Amniotic stem cell (primary cell): ENCODE measurements at places on chromosomes 6 and 20.

- DNase-seq, result no peak
Observed at GRCh38 chr6:47009583-47009982, 32.5 kb downstream of the ADGRF1 start.

GRCh38 chr6:33208091-33208967, at the start of gene RING1:
TSS of gene RING1 (plus strand) at chr6:33208500. CDS start at chr6:33208823, 323 bp downstream.
- peak; percentile 46 for DNase-seq

GRCh38 chr20:44288252-44288651, 22.8 kb downstream of the FITM2 start:
- DNase-seq, result no peak

GRCh38 chr6:20709451-20709850, 175.2 kb downstream of the CDKAL1 start:
- DNase-seq, result no peak

DNA sequence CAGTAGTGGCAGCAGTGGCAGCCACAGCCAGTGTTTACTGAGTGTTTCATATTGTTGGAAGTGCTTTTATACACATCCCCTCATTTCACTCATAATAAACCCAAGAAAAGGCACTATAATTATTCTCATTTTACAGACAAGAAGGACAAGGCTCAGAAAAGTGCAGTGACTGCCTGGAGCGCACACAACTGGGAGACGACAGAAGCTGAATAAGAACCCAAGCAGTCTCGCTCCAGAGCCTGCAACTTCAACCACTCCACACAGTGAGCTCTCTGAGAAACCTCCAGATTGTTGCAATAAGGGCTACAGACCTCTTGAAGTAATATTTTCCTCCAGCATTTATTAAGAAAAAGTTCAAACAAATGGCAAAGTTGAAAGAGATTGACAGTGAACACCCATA, 76.9 kb downstream of the PLCG1 start:
- DNase-seq, result no peak

DNA sequence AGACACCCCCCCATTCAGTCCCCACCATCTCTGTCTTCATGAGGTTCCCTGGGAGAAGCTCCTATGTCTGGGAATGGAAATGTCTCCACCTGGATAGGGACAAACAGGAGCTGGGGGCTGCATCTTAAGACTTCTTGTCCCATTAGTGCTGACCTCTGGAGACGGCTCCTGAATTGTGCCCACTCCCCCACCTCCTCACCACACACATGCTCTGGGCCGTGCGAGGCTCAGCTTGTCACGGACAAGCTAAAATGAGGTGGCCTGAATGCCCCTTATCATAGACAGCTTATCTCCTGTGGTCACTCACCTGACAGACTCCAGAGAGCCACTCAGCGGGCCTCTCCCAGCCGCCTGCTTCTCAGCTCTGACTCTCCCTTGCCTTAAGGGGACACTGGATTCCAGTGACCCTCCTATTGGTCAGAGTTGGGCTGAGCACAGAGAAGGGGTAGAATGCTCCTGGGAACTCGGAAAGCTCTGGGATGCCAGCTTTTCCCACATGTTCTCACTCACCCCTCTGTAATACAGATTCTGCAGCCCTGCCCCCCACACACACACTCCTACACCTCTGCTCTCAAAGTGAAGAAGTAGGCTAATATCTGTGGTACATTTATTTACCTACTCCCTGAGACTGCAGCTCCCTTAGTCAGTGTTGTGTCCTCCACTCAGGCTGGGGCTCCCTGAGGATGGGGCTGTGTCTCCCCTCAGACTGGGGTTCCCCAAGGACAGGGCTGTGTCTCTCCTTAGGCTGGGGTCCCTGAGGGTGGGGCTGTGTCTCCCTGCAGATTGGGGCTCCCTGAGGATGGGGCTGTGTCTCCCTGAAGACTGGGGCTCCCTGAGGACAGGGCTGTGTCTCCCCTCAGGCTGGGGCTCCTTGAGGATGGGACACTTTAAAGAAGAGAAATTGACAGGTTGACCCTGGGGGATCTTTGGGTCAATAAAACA, 167.5 kb downstream of the VEGFA start:
- DNase-seq, result no peak

DNA sequence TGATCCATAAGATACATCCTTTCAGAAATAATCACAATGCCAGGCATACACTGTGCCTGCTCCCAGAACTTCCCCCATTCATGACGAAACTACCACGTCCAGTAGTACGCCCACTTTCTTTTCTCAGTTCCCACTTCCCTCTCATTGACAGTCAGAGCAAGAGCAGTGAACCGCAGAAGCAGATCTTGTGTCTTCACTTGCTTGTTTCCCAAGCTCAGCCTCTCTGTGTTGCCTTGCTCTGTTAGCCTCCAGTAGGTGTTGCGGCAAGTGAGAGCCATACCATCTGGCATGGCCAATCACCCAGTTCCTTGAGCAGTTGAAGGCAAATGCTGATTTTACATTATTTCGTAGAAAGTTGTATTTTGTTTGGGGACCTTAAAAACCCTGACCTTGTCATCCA, 11.7 kb downstream of the UST start:
- DNase-seq, result no peak

DNA sequence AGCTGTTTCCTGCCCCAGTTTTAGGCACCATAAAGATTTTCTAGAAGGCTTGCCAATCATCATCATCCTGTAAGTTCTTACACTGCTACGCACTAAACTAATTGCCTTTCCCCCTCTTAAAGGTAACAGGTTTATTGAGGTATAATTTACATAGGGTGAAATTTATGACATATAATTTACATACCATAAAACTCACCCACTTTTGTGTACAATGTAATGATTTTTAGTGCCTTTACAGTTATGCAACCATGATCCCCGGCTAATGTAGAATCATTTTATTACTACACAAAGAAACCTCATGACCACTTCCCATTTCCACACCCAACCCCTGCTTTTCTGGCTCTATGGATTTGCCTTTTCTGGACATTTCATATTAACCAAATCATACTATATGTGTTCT, 21.1 kb downstream of the GCNT2 start:
- DNase-seq, result no peak

DNA sequence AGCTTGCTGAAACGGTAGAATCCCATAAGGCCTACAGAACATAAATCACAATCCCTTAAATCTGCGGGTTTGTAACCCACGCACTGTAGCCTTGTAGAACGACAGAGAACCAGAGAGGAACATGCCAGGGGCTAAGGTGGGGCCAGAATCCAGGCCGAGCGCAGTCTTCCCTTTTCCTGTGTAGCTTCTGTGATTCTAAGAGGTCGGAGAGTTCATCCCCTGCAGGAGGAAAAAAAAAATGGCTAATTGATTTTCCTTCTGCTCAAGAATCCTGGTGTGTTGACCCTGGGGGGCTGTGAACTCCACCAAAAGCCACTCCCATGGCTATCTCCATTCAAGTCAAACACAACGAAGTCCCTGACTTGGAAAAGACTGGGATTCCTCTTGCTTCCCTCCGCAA, 96.3 kb downstream of the SPTLC3 start:
- DNase-seq, result no peak

DNA sequence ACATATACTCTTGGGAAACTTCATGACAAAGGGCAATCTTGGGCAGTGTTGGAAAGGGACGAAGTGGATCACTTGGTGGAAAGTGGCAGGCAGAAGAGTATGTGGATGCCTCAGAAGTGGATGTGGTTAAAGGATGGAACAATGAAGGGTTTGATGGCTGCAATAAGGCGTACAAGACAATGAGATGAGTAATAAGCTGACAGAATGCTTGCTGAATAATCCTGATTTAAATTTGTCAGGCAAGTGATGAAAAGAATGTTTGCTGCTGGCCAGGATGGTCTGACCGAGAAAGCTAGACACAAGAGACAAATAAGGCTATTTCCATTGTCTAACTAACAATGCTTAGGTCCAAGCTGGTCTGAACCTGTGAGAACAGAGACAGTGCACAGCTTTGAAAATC, 61.6 kb upstream of the CEP85L start:
- DNase-seq, result no peak

DNA sequence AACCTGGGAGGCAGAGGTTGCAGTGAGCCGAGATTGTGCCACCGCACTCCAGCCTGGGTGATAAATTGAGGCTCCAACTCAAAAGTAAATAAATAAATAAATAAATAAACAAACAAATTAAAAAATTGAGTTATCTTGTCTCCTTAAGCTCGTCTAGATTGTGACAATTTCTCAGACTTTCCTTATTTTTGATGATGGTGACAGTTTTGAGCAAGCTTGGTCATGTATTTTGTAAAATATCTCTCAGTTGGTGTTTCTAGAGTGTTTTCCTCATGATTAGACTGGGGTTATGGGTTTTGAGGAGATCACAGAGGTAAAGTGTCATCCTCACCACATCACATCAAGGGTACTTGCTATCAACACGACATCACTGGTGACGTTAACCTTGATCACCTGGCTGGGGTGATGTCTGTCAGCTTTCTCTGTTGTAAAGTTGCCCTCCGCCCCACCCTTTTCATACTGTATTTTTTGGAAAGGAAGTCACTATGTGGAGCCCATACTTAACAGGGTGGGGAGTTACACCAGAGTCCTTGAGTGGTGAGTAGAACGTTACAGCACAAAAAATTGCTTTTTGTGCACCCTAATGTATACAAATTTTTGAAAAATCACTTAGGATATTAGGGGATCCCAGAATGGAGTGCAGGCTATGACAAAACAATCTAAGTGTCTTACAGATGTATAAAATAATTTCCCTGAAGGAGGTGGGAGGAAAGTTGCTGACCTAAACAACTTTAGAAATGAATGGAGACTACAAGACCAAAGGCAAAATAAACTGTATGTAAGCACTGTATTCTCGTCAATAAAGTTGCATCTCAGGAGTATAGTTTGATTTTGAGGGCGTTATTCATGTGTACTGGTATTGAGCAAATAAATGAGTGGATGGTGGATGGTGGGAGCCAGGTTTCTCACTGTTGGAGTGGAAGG, 116.4 kb upstream of the SGK1 start:
- DNase-seq, result no peak

DNA sequence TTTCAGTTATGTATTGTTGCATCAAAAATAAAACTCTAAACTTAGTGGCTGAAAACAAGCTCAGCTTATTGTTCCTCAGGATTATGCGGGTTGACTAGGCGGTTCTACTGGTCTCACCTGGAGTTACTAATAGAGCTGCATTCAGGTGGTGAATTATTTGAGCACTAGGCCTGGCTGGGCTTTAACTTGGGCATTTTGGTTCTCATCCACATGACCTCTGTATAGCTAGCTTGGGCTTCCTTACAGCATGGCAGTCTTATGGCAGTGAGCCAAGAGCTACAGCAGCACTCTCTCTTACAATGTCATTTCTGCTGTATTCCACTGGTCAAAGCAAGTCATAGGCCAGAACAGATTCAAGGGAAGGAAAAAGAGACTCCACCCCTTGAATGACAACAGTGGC, 1.6 kb downstream of the PGBD1 start:
- no peak for DNase-seq

DNA sequence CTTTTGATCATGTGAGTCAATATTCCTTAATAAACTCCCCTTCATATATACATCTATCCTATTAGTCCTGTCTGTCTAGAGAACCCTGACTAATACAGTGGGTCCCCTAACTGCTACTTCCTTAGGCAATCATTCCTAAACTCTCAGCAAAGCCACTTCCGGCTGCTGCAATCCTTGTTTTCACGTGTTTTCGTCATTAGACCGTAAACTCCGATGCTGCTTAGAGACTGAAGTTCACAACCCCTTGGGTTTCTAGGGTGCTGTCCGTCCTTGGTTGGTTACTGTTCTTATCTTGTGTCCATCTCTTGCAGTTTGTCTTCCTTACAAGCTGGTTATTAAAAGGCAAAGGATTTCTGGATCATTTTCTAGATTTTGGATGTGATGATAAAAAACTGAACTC, 106.4 kb downstream of the GMPR start:
- no peak for DNase-seq

DNA sequence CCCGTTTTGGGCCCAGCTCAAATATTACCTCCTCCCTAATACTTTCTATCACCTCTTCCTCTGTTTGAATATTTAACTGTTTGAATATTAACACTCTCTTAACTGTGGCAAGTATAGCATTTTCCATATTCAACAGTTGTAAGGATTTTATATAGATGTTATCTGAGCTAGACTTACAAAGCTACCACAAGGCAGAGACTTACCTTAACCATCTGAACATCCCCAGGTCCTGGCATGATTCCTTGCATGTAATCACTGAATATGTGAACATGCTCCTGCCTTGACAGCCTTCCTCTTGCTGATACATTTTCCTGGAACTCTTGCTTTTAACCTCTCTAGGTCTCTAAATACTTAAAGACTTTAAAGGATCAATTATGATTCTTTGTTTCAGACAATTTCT, 182.4 kb downstream of the MCHR2 start:
- no peak for DNase-seq

DNA sequence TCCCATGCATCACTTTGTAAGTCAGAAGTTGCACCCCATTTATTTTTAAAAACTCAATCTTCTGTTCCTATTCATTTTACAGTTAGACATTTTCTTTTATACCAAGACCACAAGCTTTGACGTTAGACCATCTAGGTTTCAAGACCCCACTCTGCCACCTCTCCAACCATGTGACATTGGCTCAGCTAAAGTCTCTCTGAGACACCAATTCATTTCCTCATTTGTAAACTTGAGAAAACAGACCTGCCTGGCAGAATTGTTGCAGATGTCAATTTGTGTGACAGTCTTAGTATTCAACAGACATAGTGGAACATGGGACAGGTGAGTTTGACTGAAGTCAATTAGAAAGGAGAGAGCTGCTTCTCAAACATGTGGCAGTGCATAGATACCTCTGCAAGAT, 55.6 kb upstream of the CSE1L start:
- DNase-seq, result no peak

DNA sequence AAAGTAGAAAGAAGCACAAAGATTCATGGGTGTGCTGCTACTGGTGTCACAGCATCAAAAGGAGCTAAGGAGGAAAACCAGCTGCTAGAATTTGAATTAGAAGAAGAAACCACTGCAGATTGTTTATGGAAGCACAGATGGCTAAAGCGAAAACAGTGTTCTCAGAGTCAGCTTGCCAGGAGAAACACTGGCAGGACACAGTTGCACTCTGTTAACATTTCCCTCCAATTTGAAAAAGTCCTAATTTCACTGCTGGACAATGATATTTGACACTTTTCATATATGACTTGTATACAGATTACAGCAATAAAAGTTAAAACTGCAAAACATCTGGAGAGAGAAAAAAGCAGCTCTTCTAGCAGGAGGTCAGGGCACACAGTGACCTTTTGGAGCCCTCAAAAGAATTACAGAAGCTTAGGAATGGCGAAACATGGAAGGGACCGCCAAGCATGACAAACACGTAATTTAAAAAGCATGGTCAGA, 314.5 kb downstream of the COL12A1 start:
- DNase-seq, result no peak

- no peak for DNase-seq
Observed at GRCh38 chr6:157604816-157605215, 218.2 kb upstream of the SNX9 start.

GRCh38 chr6:124131259-124131658, 327.6 kb downstream of the NKAIN2 start:
- no peak for DNase-seq

DNA sequence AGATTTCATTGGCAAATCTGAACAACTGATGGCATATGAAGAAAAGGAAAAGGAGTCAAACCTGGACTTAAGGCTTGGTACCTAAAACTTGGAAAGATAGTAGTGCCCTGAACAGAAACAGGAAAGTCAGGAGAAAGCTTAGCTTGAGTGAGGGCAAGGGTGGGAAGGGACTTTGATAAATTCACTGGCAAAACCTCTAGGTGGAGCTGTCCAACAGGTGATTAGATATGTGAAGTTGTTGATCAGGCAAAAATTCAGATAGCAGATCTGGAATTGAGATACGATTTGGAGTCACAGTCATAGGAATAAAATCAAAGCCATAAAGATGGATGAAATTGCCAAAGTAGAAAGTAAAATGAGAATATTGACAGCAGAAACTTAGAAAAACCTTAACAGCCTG, 16.1 kb upstream of the ZNF292 start:
- DNase-seq, result no peak
